ENCODE measurements at places on chromosomes 2 and 18. TPM values are rescaled to one million over a fixed set of nuclear protein-coding genes. Genes with fewer than 3 reads are reported as not detected.

DNA sequence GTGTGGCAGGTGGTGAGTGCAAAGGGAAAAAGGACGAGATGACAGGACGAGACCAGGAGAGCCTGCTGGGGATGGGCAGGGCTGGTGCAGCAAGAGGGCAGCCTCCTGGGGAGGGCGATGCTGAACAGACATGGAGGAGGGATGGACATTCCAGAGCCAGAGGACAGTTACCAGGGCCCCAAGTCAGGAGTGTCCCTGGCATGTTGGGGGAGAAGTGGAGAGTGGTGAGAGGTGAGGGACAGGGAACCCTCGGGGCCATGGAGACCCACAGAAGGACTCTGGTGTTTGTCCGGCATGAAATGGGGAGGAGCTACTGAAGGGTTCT is 19.0 kb downstream of the MTERF4 start:
- DNase-seq = no peak

DNA sequence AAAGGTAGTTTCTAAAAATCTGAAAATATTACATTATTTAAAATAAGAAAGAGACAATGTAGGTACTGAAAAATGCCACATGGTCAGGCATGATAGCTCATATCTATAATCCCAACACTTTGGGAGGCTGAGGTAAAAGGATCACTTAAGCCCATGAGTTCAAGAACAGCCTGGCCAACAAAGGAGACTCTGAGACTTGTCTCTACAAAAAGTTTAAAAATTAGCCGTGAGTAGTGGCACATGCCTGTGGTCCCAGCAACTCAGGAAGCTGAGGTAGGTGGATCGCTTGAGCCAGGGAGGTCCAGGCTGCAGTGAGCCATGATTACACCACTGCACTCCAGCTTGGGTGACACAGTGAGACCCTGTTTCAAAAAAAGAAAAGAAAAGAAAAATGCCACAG is 21.8 kb downstream of the ATAD2B start:
- no peak for DNase-seq

Gene CYRIA
- total RNA-seq = 0.16 TPM

Gene AFF3
- 2.9 TPM for total RNA-seq

DNA sequence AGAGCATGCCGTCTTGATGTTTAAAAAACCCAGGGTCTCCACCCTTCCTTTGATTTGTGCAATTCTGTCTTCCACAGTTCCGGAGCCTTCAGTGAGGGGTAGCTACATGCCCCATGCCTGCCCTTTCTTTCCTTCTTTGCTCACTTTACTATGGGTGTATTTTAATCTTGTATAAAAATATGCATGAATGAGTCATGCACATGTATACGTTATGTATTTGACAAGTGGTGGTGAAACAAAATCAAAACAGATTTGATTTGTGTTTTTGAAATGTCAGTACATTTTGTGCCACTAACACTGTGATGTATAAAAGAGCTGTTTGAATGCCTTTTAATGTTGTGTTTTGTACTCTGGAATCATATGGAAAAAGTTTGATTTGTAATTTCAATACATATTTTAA is 126.5 kb downstream of the RNF144A start:
- no peak for DNase-seq

DNA sequence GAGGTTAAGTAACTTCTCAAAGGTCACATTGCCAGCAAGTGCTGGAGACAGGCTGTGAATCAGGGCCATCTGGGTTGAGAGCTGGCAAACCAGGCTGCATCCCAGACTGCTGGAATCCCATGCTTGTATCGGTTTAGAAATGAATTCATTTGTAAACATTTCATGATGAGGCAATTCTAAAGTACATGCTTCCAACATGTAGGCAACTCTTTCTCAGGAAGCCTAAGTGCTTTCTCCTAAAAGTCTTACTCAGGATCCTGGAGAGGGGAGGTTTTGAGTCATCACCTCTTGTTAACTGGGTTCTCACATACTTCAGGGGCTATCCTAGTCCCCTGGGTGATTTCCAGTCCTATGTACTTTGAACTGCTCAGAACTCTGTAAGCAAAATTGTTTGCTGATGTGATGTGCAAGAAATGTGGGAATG is 416.5 kb downstream of the MEIS1 start:
- no peak for DNase-seq

DNA sequence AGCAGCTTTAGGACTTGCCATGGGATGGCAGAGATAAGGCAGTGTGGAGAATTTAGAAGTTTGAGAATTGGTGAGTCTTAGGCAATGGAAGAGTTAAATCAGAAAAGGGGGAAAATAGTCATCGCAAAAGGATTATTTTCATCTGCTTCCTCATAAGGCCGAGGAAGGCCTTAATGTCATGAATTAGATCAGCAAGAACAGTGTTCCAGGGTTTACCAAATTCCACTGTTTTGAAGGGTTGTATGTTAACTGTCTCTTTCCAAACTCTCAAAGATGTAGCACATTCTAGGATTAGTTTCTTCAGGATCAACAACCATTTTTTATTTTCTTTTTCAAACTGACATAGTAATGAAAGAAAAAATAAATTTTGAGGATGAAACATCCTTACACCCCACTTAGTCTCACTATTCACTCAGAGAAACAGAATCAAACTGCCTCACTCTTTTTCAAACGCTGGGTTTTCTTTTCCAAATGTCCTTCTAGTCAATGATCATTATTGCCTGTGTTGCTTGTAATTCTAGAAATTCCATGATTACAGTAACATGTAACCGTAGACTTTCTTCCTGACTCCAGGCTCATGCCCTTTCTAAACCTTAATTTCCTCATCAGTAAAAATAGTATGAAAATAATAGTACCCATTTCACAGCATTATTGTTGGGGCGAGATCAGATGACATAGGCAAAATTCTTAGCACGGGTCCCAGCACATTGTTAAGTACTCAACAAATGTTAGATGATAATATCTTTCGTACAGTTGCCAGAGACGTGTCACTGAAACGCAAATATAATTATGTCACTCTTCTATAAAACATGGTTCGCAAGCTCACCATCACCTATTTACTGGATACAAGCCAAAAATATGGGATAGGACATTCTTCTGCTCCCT is 23.6 kb downstream of the ZEB2 start:
- DNase-seq = no peak

- DNase-seq = no peak
Observed at GRCh38 chr2:222594679-222595078, 61.2 kb downstream of the FARSB start.

DNA sequence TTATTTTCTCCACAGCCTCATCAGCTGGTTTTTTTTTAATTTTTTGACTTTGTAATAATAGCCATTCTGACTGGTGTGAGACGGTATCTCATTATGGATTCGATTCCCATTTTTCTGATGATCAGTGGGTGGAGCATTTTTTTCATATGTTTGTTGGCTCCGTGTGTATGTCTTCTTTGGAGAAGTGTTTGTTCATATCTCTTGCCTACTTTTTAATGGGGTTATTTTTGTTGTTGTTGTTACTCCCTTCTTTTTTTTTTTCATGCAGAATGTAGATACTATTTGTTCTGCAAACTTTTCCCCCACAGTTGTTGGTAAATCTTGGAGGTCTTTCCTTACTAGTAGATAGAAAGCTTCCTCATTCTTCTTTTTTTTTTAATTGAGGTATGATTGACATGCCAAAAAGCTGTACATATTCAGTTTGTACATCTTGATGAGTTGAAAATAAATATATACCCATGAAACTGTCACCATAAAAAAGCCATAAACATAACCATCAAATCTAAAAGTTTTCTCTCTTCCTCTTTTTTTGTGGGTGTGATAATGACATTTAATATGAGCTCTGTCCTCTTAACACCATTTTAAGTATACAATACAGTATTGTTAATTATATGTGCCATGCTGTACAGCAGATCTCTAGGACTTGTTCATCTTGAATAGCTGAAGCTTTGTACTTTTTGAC is 21.8 kb upstream of the NT5DC4 start:
- no peak for DNase-seq

DNA sequence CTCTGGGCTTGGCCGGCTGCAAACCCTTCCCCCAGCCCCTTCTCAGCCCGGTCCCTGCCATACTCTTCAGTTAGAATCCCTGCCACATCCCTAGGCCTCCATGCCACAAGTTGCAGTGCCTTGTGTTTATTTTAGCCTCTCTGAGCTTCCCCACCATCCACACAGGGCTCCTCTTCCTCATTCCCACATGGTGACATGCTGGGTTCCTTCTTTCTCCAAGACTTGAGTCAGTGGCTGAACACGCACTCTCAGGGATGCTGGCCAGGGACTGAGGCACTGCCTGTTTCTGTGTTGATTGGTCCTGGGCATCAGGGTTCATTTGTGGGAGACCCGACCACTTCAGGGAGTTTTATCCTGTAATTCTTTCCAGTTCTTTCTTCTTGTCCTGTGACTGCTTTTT is 56.3 kb downstream of the KCNS3 start:
- no peak for DNase-seq

GRCh38 chr18:74290794-74291471 is 830 bp downstream of the CYB5A start:
- no peak for DNase-seq

DNA sequence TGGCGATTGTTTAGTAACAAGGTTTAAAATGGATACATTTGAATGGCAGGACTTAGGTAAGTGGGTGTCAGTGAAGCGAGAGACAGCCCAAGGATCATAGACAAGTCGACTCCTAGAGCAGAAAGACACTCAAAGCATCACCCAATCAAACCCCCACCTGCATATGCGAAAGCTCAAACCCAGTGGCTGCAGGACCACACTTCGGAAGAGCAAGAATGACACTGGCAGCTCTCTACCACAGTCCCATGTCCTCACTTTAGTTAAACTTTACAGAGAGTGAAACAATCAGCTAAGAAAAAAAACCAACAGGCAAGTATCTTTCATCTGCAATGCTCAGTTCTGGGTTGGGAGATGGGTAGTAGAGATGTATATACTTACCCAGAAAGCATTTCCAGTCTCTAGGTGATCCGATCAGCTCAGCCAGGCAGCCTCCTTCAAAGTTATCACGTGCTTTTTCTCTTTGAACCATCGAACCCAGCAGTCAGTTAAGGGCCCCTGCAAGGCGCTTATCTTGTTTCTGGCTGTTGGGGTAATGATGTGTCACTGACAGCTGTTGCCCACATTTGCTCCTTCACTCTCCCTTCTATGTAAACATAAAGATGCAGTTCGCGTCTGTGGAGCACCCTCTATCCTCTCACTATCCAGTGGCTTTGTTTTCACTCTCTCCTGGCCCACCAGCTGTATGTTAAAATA is 357.5 kb upstream of the ID2 start:
- DNase-seq = no peak

- DNase-seq = no peak
Observed at GRCh38 chr18:40810372-40810771, 1144.7 kb upstream of the PIK3C3 start.

GRCh38 chr2:200353120-200353519 is 46.6 kb downstream of the SPATS2L start:
- DNase-seq = no peak

GRCh38 chr2:236637686-236638569 is 68.3 kb downstream of the ACKR3 start:
- no peak for DNase-seq

DNA sequence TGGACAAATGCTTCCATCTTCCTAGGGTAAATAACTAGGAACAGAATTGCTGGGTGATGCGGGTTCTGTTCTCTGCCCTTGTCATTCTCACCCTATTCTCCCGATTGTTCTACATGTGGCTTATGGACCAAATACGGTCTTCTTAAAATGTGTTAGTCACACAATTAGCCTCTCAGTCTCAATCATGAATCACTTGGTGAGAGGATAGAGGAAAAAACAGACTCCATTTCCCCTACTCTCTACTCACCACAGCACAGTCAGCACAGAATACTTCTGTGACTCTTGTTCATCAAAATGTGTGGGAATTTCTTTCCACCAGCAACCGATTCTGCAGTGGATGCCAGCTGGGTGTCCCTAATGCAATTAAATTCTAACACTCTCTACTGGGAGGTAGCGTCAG is 125.2 kb downstream of the SH3BP4 start:
- no peak for DNase-seq

DNA sequence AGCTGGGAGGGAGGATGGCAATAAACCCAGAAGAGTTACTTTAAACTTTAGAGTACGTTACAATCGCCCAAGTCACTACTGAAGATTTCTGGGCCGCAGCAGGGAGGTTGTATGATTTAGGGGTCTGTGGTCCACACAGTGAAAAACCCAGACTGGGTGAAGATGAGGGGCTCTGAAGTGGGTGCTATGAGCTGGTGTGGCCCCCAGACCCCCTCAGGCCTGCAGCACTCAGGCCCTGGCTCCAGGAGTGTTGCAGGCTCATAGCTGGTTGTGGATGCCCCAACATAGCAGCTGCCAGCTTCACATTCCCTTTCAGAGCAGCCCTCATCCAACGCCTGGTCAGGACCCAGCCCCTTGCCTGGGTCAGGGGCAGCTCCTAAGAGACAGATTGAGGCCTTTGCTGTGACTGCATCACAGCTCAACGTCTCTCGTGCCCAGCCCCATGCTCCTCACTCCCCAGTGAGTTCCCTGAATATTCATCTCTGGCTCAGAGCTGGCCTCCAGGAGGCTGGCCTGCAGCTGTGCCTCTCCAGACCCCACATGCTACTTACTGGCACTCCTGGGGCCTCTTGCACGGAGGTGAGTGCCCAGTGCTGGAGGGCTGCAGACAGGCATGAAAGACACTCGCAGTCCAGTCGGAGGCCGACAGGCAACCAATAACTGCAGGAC is 94.5 kb upstream of the MYCN start:
- no peak for DNase-seq

- no peak for DNase-seq
Observed at GRCh38 chr2:142038826-142039225, 92.0 kb downstream of the LRP1B start.

Gene CASP8
- 36.2 TPM for total RNA-seq

Gene CNTNAP5
- total RNA-seq = not detected
